Caco-2 (cell line): ENCODE measurements at places on chromosomes 5 and 9.

GRCh38 chr5:109656829-109657228 is 32.9 kb upstream of the MAN2A1 start:
- no peaks in the 10 kb centered on the region for H3K36me3 ChIP-seq
- H3K4me3 ChIP-seq = no peak overlapping the region
- H3K27me3 ChIP-seq = no peaks in the 10 kb centered on the region
- peak overlapping the region; percentile 11 for H3K27ac ChIP-seq

- H3K4me1 ChIP-seq = no peaks in the 10 kb centered on the region
- peaks cover 9% of the 10 kb centered on the region for H3K36me3 ChIP-seq
- peak overlapping the region; percentile 10 for H3K27ac ChIP-seq
- no peaks in the 10 kb centered on the region for H3K27me3 ChIP-seq
These were observed 52.4 kb downstream of the PRRC2B start for GRCh38 chr9:131446276-131446675.

- DNase-seq = no peak
- H3K4me1 ChIP-seq = no peaks in the 10 kb centered on the region
- H3K4me3 ChIP-seq = no peak overlapping the region
- no peaks in the 10 kb centered on the region for H3K36me3 ChIP-seq
These were observed 405.3 kb downstream of the TLE4 start for GRCh38 chr9:79977074-79977435.

- no peaks in the 10 kb centered on the region for H3K4me1 ChIP-seq
- DNase-seq = no peak
- no peak overlapping the region for H3K4me3 ChIP-seq
- no peaks in the 10 kb centered on the region for H3K36me3 ChIP-seq
- H3K27ac ChIP-seq = no peak overlapping the region
These were observed 138.4 kb downstream of the GADD45G start for GRCh38 chr9:89743216-89743572.

- no peak for DNase-seq
- no peaks in the 10 kb centered on the region for H3K36me3 ChIP-seq
- H3K4me1 ChIP-seq = no peaks in the 10 kb centered on the region
- no peak overlapping the region for H3K4me3 ChIP-seq
- no peak overlapping the region for H3K27ac ChIP-seq
- no peaks in the 10 kb centered on the region for H3K27me3 ChIP-seq
These were observed 87.4 kb downstream of the PSD2 start for GRCh38 chr5:139882961-139883539.

DNA sequence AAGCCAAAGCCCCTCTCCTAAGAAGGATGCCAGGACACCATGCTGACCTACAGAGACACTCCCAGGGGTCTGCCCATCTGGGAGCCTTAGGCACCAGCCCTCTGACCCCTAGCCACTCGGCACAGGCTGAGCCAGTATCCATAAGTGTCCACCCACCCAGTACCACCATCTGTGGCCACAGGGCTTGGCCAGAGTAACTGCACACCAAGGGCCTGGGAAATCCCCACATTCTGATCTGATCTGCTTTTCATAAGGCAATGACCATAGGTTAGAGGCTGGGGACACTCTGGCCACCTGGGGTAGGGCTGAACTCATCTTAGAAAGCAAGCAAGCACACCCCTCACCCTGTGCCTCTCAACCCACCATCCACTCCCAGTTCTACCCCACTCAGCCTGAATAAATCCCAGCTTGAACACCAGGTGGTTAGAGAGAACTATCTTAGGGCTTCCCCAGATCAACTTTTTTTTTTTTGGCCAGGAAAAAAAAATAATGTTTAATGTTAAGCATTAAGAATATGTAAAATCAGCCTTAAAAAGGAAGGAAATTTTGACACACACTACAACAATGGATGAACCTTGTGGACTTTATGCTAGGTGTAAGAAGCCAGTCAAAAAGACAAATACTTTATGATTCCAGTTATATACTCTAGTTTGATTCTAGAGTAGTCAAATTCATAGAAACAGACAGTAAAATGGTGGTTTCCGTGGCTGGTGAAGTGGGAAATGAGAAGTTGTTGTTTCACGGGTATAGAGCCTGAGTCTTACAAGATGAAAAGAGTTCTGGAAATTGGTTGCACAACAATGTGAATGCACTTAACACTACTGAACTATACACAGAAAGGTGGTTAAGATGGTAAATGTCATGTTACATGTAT is 6.2 kb downstream of the GNPDA1 start:
- peaks cover 1% of the 10 kb centered on the region; the same call in 1 of the 2 replicates for H3K36me3 ChIP-seq
- no peaks in the 10 kb centered on the region for H3K27me3 ChIP-seq
- H3K4me1 ChIP-seq = no peaks in the 10 kb centered on the region
- no peak overlapping the region for H3K27ac ChIP-seq
- no peak overlapping the region for H3K4me3 ChIP-seq

DNA sequence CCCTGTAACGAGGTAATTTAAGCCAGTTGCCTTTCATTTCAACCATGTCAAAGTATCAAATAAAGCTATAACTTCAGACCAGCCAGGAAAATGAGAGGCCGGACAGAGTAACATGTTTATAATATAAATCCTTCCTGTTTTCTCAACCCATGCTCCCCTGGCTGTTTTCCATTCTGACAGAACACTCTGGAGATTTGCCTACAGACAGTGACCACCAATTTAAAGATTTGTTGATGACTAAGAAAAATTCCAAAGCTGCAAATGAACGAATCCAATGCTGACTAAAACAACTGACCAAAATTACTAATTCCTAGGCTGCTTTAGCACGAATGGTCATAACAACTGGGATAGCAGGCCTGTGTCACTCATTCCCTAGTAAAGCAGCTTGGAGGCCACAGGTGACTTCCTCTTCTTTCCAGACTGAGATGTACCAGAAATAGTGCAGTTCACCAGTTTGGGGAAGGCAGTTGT is 141.4 kb downstream of the AOPEP start:
- peak overlapping the region; percentile 96 for H3K27ac ChIP-seq
- H3K4me1 ChIP-seq = peaks cover 60% of the 10 kb centered on the region
- H3K36me3 ChIP-seq = no peaks in the 10 kb centered on the region
- H3K4me3 ChIP-seq = no peak overlapping the region
- DNase-seq = no peak
- H3K27me3 ChIP-seq = no peaks in the 10 kb centered on the region

DNA sequence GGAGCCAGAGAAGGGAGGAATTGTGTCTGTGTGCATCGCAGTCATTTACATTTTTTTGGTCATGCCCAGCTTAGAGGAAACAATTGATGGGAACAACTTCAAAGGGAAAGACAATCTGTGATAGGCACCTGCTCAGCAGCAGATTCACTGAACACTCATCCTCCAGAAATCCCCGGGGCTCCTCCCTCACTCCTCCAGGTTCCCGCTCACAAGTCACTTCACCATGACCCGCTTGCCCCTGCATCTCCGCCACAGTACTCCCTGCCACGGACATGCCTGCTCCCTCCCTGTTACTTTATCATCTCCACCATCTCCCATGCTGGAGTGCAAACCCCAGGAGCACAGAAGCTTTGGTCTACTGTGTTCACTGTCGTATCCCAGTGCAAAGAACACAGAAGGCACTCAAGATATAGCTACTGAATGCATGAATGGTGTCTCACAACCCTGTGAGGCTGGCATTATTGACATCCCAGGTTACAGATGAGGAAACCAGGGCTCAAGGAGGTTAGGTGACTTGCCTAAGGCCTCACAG is 16.2 kb downstream of the LHX6 start:
- H3K4me3 ChIP-seq = peak overlapping the region; percentile 72
- peaks cover 10% of the 10 kb centered on the region; the same call in 1 of the 2 replicates for H3K4me1 ChIP-seq
- H3K36me3 ChIP-seq = no peaks in the 10 kb centered on the region; the same call in 1 of the 2 replicates
- H3K27ac ChIP-seq = peak overlapping the region; percentile 49

- no peak for DNase-seq
- H3K27me3 ChIP-seq = no peaks in the 10 kb centered on the region
- H3K27ac ChIP-seq = no peak overlapping the region
- H3K4me3 ChIP-seq = no peak overlapping the region
These were observed 103.6 kb downstream of the GABBR2 start for GRCh38 chr9:98605116-98605515.

GRCh38 chr5:62007457-62007856 is 298.5 kb upstream of the KIF2A start:
- no peaks in the 10 kb centered on the region for H3K4me1 ChIP-seq
- no peak overlapping the region for H3K27ac ChIP-seq
- no peaks in the 10 kb centered on the region; the same call in 1 of the 2 replicates for H3K27me3 ChIP-seq
- H3K4me3 ChIP-seq = no peak overlapping the region

DNA sequence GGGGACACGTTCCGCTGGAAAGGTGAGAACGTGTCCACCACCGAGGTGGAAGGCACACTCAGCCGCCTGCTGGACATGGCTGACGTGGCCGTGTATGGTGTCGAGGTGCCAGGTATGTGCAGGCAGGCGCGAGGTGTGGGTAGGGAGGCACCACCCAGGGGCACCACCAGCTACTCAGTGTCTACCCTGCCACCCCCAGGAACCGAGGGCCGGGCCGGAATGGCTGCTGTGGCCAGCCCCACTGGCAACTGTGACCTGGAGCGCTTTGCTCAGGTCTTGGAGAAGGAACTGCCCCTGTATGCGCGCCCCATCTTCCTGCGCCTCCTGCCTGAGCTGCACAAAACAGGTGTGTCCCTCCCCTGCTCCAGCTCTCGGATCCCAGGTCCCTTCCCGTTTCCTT is 15.1 kb downstream of the SLC27A4 start:
- H3K27ac ChIP-seq = no peak overlapping the region
- DNase-seq = no peak
- no peaks in the 10 kb centered on the region for H3K36me3 ChIP-seq
- H3K4me3 ChIP-seq = no peak overlapping the region
- no peaks in the 10 kb centered on the region for H3K4me1 ChIP-seq
